ENCODE measurements at places on chromosomes 12 and 14. TPM values are rescaled to one million over a fixed set of nuclear protein-coding genes. Genes with fewer than 3 reads are reported as not detected.

GRCh38 chr12:54549774-54550451, 512 bp downstream of the PDE1B start:
- H3K27me3 ChIP-seq, result peaks cover 86% of the 10 kb centered on the region
- H3K4me3 ChIP-seq, result peak overlapping the region; percentile 57
- DNase-seq, result peak; percentile 66
- no peaks in the 10 kb centered on the region for H3K36me3 ChIP-seq

Gene VDR
- total RNA-seq, result 0.09 TPM

DNA sequence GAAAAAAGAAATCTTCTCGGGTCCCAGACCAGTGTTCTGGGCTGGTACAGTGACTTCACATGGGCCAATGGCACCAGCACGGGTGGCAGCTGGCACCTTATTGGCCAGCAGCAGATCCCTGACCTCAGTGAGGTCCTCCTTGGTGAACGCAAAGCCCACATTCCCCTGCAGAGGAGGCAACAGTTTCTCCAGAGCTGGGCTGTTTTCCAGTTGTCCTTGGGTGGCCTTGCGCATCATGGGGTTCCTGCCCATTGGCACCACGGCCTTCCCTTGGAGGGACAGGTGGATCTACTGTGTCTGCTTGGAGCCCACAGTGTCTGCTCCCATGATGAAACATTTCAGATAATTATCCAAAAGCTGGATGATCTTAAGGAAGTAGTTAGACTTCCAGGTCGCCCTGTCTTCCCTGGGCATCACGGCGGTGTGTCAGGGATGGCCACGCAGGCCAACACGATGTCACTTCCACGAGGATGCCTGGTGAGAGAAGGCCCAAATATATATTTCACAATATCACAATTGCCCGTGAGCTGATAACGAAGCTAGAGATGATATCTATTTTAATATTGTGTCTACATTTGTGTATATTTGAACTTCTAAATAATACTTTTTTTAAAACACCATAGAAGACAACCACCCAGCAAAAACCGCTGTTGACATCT, 15.8 kb downstream of the NFKBIA start:
- H3K4me3 ChIP-seq, result no peak overlapping the region
- no peaks in the 10 kb centered on the region for H3K36me3 ChIP-seq
- H3K27me3 ChIP-seq, result no peaks in the 10 kb centered on the region
- DNase-seq, result no peak

Gene PTHLH
- total RNA-seq, result not detected

- peaks cover 28% of the 10 kb centered on the region for H3K4me1 ChIP-seq
- no peaks in the 10 kb centered on the region for H3K27me3 ChIP-seq
- H3K4me3 ChIP-seq, result no peak overlapping the region
- H3K27ac ChIP-seq, result peak overlapping the region; percentile 40
- H3K36me3 ChIP-seq, result no peaks in the 10 kb centered on the region
- peak; percentile 60 for DNase-seq
These were observed 343.2 kb downstream of the ZFP36L1 start for GRCh38 chr14:68449561-68450181.

DNA sequence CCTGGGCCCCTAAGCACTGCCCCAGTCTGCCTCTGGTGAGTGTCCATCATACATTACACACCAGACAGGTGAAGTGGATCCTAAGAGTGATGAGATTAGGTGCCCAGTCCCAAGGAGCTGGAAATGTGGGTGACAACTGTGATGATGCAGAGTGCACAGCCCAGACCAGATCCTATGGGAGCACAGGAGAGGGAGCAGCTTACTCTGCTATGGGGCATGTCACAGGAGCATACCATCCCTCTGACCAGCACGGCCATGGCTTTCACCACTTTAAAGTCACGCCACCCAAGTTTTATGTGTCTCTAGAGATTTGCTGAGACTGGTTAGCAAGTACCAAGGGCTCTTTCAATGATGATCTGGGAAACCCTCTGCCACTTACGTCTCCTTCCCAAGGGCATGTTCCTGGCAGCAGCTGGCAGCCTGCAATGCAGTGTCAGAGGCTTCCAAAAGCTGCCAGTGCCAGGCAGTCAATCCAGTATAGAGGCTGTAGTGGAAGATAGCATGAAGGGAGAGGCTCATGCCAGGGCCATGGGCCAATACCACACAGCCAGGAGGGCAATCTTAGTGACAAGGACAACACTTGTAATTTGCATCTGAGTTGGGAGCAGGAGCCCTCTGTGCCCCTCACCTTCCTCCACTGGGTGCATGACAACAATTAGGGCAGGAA, 40.2 kb downstream of the STAB2 start:
- no peak overlapping the region for H3K27ac ChIP-seq
- H3K4me1 ChIP-seq, result no peaks in the 10 kb centered on the region
- no peaks in the 10 kb centered on the region for H3K27me3 ChIP-seq

- no peak overlapping the region for H3K4me3 ChIP-seq
- no peaks in the 10 kb centered on the region for H3K36me3 ChIP-seq
- H3K27ac ChIP-seq, result no peak overlapping the region
- no peak for DNase-seq
These were observed 26.4 kb upstream of the SLC7A8 start for GRCh38 chr14:23209651-23210423.

GRCh38 chr14:94746131-94746530, 23.8 kb downstream of the GSC start:
- H3K36me3 ChIP-seq, result no peaks in the 10 kb centered on the region
- no peak for DNase-seq
- H3K4me1 ChIP-seq, result peaks cover 26% of the 10 kb centered on the region

- DNase-seq, result no peak
- H3K4me1 ChIP-seq, result no peaks in the 10 kb centered on the region
- H3K4me3 ChIP-seq, result no peak overlapping the region
These were observed 172.1 kb downstream of the MSRB3 start for GRCh38 chr12:65450625-65451024.

DNA sequence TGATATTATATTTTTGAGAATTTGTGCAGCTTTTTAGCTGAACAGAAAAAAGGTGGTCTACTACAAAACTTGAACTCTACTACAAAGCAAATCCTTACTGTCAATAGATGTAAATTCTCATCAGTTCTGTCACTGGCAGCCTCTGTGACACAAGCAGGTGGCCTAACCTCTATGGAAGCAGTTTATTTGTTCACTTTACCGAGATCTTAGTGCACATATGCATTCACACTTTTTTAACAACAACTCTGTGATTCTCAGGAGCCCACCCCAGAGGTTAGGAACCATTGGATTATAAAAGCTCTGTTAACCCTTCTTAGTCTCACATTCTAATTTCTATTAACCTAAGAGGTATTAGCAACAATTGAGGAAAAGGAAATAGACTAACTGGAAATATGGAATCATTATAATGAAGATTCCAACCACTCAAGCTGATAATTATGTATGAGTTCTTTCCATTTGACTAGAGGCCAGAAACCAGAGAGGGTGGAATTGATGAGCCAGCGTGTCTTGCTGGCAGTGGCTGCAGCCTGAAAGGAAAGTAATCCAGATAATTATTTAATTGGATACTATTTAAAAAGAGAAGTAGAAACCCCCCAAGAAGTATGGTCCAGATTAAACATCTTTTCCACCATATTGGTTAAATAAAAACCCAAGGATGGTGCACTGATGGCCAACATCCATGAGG, 451.1 kb downstream of the TMEM117 start:
- H3K36me3 ChIP-seq, result no peaks in the 10 kb centered on the region
- H3K4me1 ChIP-seq, result no peaks in the 10 kb centered on the region
- H3K4me3 ChIP-seq, result no peak overlapping the region
- H3K27ac ChIP-seq, result no peak overlapping the region
- DNase-seq, result no peak

- no peaks in the 10 kb centered on the region for H3K36me3 ChIP-seq
- no peak for DNase-seq
- peaks cover 49% of the 10 kb centered on the region for H3K27me3 ChIP-seq
- no peak overlapping the region for H3K4me3 ChIP-seq
- peaks cover 14% of the 10 kb centered on the region for H3K4me1 ChIP-seq
These were observed 23.4 kb upstream of the FBRSL1 start for GRCh38 chr12:132466241-132467201.

GRCh38 chr12:12612358-12612757, 682 bp downstream of the CREBL2 start:
- no peaks in the 10 kb centered on the region for H3K27me3 ChIP-seq
- no peaks in the 10 kb centered on the region for H3K36me3 ChIP-seq
- H3K4me3 ChIP-seq, result peak overlapping the region; percentile 60
- peak; percentile 42 for DNase-seq

All from neural progenitor cell (in vitro differentiated cells).